ENCODE measurements at places on chromosomes 4 and X. TPM values are rescaled to one million over a fixed set of nuclear protein-coding genes. Genes with fewer than 3 reads are reported as not detected.

DNA sequence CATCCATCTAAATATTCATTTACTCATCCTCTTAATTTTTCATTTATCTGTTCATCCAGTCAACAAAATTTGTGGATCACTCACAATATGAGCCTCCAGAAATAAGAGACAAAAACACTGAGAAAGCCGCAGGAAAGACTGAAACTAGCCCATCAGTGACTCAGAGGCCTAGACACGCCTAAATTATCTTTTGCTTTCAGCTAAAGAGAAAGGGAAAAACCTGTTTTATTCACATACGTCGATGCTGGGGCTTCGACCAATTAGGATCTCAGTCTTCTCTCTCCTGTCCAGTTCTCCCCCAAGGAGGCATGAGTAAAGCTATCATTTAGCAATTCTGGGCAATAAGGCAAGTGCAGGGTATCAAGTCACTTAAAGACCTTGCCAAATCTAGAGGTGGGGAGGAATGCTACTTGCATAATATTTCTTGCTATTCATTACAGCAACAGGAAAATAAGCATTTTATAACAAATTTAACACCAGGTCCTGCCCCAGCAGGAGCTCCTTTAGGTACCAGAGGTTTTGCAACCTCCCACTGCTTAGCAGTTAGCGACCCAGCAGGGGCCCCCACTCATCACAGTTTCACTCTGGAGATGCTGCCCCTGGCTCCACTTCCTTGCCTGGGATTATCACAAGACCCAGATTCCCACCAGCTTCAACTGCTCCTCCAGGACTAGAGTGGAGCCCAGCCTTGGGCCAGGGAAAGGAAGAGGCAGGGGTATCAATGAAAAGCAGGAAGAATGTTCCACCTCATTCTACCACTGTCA, 30.1 kb upstream of the TMEM154 start:
- DNase-seq = no peak

GRCh38 chrX:51837451-51837850, 56.0 kb upstream of the MAGED1 start:
- DNase-seq = no peak

GRCh38 chr4:2898001-2898400, 54.4 kb downstream of the ADD1 start:
- no peak for DNase-seq

Gene PRICKLE3
- 3.6 TPM for total RNA-seq

Gene YY2
- total RNA-seq = 1.7 TPM

DNA sequence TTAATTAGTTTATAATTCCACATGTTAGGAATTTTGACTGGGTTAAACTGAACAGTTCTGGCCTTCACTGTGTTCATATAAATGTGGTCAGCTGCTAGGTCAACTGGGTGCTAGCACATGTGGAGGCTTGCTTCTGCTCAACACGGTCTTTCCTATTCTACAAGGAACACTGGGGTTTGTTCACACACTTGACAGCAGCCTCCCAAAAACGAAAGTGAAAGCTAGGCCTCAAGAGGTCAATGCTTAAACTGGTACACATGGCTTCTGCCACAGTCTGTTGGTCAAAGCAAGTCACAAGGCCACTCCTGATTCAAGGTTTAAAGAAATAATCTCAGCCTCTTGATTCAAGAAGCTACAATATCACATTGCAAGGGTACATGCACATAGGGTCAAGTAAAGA, 126.5 kb downstream of the QDPR start:
- peak; percentile 22 for DNase-seq

- DNase-seq = no peak
These were observed 4.7 kb downstream of the HS3ST1 start for GRCh38 chr4:11424000-11424399.

Gene P2RY10
- total RNA-seq = not detected

GRCh38 chrX:23864742-23865326, 42.9 kb downstream of the APOO start:
- DNase-seq = no peak

DNA sequence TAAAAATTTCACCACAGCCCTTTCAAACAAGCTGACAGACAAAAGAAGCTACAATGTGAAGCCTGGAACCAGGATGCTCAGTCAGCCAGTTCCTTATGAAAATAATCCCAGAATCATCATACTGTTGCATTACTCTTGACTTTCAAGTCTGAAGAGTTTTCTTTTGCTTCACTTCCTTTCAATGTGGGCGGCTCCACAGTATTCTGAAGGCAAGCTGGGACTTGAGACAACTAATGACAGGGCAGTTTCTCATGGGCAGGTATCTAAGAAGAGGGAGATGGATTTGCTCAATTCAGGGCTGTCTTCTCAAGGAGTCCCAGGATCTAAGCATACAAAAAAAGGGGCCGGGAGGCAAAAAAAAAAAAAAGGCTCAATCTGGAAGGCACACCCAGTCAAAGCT, 173.4 kb downstream of the PAPSS1 start:
- no peak for DNase-seq

Gene SSX1
- total RNA-seq = not detected

DNA sequence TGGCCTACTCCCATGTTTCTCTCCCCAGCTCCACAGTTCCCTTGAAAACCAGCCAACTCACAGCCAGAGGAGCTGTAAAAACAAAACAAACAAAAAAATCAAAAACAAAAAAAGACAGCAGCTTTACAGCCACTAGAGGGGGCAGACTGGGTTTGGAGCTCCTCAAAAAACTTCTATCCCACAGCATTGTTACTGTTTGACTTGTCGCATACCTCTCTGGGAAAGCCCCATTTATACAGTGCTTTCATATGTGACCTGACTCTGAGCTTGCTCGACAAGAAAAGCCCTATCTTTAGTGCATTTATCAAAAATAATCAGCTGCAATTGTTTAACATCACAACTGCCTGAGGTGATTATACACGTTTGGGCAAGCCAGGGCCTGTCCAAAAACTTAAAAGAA, 21.6 kb downstream of the TSPAN6 start:
- DNase-seq = peak; percentile 64

- DNase-seq = no peak
These were observed 443.0 kb downstream of the GPM6A start for GRCh38 chr4:175369087-175369486.

DNA sequence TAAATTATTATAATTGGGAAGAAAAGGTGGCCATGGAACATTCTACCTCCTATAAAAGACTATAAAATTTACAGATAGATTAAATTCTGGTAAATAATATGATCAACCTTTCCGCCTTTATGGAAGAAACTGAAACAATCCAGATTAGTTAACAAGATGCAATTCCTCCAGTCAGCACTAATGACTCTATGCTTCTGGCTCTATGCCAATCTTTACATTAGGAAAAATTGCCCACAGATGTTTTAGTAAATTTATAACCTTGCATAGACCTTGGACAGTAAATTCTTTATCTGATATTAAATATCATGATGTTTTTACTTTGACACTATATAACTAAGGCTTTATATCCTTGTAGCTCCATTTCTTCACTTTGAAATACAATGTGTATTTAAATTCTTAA, 2302.5 kb downstream of the ARAP2 start:
- DNase-seq = no peak

Gene CNOT6L
- 9.2 TPM for total RNA-seq

Gene DMRTC1
- not detected for total RNA-seq

Gene SSX4B
- total RNA-seq = 0.11 TPM

- peak; percentile 83 for DNase-seq
These were observed 4.1 kb downstream of the ENPEP start for GRCh38 chr4:110480031-110480549.

DNA sequence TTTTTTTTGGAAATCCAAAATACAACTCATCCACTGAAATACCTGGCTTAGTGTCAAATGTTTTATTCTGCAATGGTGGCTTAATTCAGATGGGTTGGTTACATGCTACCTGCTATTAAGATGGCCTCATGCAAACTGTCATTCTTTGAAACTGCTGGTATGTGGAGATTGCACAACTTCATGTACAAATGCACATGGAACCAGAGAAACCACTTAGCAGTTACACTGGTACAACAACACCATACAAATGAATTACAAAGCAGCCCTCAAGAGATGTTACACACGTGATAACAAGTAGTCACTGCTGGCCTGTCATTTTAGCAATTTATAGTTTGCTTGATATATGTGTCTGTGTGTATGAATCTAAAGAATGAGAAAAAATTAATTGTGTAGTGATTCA, 84.6 kb upstream of the STS start:
- no peak for DNase-seq

Gene FAAH2
- total RNA-seq = not detected

DNA sequence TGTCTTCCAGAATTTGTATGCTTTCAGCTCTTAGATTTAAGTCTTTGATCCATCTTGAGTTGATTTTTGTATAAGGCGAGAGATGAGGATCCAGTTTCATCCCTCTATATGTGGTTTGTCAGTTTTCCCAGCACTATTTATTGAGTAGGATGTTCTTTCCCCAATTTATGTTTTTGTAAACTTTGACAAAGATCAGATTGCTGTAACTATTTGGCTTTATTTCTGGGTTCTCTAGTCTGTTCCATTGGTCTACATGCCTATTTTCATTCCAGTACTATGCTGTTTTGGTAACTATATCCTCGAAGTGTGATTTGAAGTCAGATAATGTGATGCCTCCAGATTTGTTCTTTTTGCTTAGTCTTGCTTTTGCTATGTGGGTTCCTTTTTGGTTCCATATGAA, 60.7 kb downstream of the IL15 start:
- no peak for DNase-seq

Gene MAGEA3
- total RNA-seq = not detected

Gene FIP1L1
- 56.3 TPM for total RNA-seq

All from SJSA1 (cell line).